SW 1271 (cell line): ENCODE measurements at places on chromosomes 12 and 14.

DNA sequence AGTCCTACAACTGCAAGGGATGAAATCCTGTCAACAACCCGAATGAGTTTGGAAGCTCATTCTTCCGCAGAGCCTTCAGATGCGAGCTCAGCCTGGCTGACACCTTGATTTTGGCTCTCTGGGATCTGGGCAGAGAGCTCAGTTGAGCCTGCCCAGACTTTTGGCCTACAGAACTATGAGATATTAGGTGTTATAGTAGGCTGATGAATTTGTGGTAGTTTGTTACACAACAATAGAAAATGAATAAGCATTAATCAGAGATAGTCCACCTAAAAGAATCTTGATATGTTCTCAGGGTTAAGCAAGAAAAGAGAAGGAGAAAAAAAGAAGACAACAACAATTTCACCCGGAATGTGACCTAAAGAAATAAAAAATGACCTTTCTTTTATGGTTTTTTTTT lies 30.4 kb upstream of the GZMB start:
- DNase-seq, result no peak

GRCh38 chr12:49693931-49694444 lies 13.2 kb downstream of the FMNL3 start:
- DNase-seq, result no peak

DNA sequence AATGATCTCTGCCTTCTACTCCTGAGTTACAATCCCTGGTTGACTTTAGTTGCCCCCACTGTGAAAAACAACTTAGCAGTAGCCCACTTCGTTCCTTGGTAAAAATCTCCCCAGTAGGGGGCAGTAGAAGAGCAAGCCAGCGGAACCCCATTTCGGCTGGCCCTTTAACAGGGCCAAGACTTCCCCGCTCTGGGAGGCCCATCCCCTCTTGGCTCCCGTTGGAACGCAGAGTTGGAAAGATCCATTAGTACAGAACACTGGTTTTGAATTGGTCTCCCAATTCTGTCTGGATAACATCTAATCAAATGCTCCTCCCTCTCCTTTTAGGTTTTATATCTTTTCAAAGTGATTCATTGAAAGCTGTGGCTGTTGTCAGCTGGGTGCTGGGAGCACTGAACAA lies 1133.3 kb downstream of the BCL11B start:
- DNase-seq, result no peak

- DNase-seq, result no peak
Measured at GRCh38 chr12:129119537-129119936, 266.3 kb downstream of the GLT1D1 start.
